NAMALWA (cell line): ENCODE measurements at places on chromosomes 5 and 9.

GRCh38 chr5:14672484-14673394 is 8.2 kb downstream of the OTULIN start:
- DNase-seq: no peak

GRCh38 chr5:125336401-125336800 is 590.0 kb upstream of the ZNF608 start:
- DNase-seq: no peak

GRCh38 chr5:28408186-28408585 is 1369.8 kb upstream of the CDH9 start:
- DNase-seq: no peak

DNA sequence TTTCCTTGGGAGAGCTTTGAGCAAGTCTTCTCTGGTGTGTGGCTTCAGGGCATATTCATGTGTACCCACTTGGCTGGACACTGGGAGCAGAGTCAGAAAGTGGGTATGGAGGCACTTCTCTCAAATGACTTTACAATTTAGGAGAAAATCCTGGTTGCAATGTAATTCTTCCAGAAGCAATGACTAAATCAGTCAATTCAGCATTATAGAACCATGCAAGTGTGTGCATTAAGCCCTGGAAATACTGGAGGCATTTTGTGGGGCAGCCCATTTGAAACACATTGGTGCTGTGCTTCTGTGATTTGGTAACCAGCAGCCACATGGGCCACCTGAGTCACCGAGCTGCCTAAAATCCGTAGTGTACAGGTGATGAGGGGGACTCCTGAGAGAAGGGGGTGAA is 94.6 kb upstream of the TAS2R1 start:
- DNase-seq: no peak

- DNase-seq: no peak
Measured at GRCh38 chr9:87478226-87478992, 19.3 kb upstream of the DAPK1 start.

DNA sequence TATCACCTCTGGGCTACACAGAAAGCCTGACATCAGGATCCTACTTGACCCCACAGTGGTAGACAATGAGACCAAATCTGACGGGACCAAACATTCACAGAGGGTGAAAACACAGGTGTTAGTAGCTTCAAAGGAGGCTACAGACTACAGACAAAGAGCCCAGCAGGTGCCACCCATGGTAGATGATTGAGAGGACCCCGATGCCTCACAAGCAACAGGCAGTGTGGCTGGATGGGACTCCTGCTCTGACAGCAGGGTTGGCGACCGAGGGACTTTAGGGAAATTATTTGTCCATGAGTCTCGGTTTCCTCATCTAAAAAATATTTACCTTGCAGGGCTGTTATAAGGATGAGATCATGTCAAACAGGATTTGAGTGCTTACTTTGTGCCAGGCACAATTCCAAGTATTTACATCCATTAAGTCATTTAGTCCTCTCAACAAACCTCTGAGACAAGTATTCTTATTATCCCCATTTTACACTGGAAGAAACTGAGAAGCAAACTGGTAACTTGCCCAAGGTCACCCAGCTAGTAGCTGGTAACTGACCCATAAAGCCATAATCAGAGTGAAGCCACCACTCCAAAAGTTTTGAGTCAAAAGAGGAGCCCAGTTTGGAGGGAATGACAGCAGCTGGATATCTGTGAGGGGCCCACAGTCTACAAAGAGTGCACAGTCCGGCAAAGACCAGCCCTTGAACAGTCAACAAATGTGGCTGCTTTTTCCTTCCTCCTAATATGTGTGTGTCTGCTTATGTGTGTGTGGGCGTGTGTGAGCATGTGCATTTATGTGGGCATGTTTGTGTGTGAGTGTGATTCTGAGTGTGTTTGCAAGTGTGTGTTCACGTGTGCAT is 502.0 kb downstream of the BNC2 start:
- DNase-seq: no peak

GRCh38 chr9:135413086-135413375 is 66.6 kb upstream of the PPP1R26 start:
- DNase-seq: no peak

GRCh38 chr9:95360866-95361265 is 43.4 kb upstream of the FANCC start:
- no peak for DNase-seq

GRCh38 chr9:22116758-22117157 is 107.7 kb upstream of the CDKN2B start:
- no peak for DNase-seq
